ENCODE measurements at places on chromosomes 1 and 21. TPM values are rescaled to one million over a fixed set of nuclear protein-coding genes. Genes with fewer than 3 reads are reported as not detected.

DNA sequence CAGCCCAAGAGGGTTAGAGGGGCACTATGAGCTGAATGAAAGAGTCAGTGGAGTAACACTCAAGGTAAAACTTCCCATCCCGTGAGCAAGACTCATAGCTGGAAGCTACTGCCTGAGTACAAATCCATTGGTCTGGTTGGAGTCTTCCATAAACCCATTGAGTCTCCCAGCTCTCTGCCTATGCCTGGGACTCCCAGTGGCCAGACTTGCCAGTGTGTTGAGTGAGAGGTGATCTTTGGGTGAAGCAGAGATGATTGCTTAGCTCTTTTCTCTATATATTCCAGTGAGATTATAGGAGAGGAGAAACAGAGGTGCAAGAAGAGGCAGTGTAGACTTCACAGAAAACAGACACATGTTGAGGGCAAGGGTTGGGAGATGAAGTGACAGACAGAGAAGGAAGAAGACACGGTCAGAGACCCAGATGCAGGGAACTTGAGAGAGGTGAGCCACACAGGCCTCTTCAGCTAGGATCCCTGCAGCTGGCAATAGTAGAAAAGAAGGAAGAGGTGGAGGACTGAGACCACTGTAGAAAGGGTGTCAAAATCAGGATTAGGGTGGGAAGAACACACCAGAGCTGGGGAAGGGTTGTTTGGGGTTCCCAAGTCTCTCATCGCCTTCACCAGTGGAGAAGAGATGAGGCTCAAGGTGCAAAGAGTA, 3.7 kb downstream of the FOXD2 start:
- no peak for DNase-seq

DNA sequence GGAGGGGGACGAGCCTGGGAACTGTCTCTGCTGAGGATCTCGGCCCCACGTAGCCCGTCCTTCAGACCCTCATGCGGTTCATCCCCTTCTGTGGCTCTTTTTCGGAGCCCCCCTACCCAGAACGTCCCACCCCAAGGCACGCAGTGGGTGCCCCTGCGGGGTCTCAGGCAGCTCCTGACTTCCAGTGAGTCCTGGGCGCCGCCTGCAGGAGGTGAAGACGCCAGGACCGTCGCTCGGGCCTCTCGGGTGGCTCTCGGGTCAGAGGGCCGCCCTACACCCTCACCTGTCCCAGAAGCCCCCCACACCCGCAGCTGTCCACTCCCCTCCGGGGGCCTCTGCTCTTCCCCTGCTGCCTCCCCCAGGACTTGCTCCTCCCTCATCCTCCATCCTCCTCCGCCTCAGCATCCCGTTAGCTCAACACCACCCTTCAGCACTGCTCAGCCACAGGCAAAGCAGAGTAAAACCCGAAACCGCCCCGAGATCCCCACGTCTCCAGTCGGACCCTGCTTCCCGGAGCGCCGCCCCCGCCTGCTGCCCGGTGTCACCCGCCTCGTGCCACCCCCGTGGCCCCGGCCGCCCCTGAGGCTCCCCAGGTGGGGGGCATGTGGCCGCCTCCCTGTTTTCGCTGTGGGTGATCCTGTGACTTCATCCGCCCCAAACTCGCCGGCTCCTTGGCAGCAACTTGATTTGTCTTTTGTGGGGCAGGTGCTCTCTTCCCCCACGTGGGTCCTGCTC, 13.3 kb upstream of the POFUT2 start:
- DNase-seq = no peak

- no peak for DNase-seq
Observed at GRCh38 chr1:167629681-167630567, at the start of gene RCSD1. RCSD1 (plus strand) TSS chr1:167630232; CDS start chr1:167630424, 192 bp downstream.

DNA sequence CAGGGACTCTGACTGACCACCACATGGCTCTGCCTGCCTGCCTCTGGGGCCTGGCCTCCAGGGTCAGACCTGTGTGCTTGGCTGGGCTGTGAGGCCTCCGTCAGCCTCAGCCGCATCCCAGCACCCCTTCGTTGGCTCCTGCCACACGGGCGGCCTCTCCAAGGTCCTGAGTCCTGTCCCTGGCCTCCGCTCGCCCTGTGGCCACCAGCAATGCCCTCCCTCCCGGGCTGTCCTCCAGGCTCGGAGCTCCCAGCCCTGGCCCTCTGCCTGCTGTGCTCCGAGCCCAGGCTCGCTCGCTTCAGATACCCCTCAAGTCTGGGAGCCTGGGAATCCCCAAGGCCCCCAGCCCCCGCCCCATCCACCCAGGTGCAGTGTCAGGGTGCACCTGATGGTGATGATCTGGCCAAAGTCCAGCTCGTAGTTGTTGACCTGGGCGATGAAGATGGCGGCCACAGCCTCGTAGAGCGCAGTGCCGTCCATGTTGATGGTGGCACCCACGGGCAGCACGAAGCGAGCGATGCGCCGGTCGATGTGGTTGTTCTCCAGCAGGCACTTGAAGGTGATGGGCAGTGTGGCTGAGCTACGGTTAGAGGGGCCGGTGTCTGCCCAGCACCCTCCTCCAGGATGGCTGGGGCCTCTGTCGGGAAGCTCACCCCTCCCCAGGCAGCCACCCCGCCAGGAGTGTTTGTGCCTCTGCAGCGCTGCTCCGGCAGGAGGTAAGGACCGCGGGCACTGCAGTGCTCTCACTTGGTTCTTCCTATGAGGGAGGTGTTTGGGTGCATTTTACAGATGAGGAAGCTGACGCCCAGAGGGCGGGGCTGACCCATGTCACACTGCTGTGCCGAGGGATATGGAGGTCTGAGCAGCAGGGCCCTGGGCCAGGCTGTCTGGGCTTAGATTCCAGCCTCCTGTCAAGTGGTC, 28.5 kb downstream of the PODN start:
- DNase-seq = peak; percentile 71

DNA sequence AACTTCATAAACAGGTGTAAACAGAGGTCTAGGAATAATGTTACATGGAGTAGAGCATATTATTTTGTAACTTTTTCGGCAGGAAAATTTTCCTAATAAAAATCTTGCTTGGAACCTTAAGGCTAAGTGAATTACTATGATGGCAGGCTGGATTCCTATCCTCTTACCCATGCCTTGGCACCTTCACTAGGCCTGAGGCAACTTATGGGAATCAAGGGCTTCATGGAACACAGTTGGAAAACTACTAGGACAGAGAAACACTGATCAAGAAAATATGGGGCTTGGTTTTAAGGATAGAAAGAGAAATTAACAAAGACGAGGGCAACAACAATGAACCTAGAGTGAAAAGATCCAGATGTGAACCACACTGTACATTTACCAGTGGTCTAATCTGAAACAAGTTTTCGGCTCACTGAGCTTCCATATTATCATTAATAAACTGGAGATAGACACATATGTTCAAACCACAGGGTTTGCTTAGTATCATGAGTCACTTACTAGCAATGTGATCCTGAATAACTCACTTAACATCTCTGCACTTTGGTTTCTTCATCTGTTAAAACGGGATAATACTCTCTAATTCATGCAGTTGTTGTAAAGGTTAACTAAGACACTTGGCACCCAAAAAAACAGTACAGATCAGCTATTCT, 68.5 kb downstream of the GPATCH2 start:
- no peak for DNase-seq

DNA sequence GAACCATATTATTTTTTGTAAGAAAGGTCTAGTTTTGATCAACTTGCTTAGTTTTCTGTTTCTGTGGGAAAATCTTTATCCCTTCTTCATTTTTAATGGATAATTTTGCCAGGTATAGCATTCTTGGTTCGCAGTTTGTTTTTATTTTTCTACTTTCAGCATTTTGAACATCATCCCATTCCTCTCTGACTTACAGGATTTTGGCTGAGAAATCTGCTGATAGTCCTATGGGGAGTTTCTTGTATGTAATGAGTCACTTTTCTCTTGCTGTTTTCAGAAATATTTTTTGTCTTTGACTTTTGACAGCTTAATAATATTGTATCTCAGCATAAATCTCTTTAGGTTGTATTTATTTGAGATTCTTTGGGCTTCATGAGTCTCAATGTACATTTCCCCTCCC, 389.1 kb downstream of the PBX1 start:
- no peak for DNase-seq

- DNase-seq = no peak
Observed at GRCh38 chr1:82161700-82162141, 361.0 kb downstream of the ADGRL2 start.

DNA sequence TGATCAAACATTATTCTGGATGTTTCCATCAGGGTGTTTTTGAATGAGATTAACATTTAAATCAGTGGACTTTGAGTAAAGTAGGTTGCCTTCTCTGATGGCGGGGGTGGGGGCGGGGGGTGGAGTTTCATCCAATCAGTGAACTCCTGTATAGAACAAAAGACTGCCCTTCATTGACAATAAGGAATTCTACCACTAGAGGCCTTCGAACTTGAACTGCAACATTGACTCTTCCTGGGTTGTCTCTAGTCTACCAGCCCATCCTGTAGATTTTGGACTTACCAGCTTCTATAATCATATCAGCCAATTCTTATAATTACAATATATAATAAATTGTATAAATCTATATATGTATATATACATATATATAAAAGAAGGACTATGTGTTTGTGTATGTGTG, 520.4 kb upstream of the CXADR start:
- DNase-seq = no peak

DNA sequence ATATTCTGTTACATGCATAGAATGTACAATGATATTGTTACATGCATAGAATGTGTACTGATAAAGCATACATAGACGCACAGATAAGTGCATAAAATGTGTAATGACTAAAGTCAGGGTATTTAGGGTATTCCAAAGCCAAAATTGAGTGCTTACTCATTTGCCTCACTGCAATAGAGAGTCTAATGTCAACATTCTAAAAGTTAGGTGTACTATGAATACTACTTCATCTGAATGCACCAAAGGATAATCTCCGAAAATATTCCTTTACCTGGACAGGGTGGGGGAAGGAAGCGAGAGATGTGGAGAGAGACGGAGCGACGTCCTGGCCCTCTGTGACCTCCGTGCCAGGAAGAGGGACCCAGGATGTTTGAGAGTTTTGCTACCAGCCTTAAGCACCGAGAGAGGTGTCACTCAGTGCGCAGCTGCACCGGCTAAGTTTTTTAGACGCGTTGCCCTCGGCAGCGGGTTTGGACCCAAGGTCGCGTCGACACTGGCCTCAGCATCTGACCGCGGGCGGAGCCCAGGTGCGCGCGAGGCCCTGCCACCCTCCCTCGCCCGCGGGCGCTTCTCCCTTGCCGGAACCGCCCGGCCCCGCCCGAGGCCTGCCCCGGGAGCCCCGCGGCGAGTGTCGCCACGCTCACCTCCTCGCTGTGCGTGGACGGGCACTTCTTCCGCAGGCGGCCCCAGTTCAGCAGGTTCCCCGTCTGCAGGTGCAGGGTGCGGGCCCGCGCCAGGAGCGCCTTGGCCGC, 660 bp downstream of the GCLM start:
- no peak for DNase-seq

GRCh38 chr1:243596431-243597062, 253.5 kb downstream of the AKT3 start:
- DNase-seq = no peak

- DNase-seq = no peak
Observed at GRCh38 chr1:218466341-218467010, 121.3 kb downstream of the TGFB2 start.

- DNase-seq = no peak
Observed at GRCh38 chr1:17665950-17666720, 89.0 kb upstream of the ACTL8 start.

GRCh38 chr1:62263006-62263813, 56.0 kb downstream of the KANK4 start:
- DNase-seq = no peak

DNA sequence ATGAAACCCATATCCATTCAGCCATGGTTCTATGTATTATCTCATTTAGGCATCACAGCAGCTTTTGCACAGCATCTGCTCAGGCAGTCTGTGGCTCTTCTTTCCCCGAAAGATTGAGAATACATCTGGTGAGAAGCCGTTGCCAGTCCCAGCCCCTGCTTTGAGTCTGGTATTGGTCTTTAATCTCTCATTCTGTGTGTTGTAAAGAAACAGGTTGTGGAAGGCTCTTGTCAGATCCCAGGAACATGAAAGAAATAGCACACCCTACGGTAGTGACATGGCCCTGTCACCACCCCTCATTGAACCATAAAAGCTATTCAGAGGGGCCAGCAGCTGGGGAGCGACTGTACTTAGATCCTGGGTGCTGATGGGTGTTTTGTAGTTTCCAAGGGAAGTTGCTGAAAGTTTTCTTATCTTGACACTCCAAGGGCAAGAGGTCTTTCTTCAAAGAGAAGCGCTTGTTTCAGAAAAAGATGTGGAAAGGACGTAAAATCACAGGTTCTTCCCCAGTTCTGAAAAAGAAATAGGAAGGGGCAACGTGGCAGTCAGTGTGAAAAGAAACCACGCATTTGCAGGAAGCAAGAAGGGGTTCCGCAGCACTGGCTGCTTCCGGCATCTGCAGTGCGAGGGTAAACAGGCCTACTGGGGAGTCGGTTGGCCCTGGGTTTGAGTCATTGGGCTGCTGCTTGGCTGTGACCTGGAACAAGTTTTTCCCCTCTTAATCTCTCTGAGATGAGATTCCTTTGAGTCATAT, 145.0 kb downstream of the DHRS3 start:
- no peak for DNase-seq

- DNase-seq = peak; percentile 65
Observed at GRCh38 chr1:29271724-29272123, 35.4 kb downstream of the PTPRU start.

GRCh38 chr1:167488786-167489185, 29.5 kb downstream of the CD247 start:
- DNase-seq = no peak

DNA sequence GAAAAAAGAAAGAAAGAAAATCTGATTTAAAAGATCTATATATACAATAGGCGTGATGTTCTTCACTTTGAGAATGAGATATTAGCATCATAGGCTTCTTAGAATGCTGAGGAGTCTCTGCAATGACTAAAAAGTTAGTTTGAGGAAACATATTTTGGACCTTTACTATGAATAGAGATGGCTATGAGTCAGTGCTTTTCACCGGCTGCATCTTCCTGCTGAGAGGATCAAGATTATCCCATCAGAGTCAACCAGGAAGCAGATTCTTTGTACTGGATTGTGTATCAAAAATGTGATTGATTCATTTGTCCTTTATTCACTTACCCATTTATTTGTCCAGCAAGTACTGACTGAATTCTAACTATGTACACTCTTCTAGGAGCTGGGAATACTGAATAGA, 144.2 kb downstream of the KCNK2 start:
- DNase-seq = no peak

GRCh38 chr1:73839922-73840321, 358.1 kb downstream of the LRRIQ3 start:
- DNase-seq = no peak

- no peak for DNase-seq
Observed at GRCh38 chr1:59592924-59593323, 221.8 kb upstream of the HOOK1 start.

GRCh38 chr1:12001249-12001917, 17.9 kb upstream of the MIIP start:
- no peak for DNase-seq

Gene SPRR2A
- not detected for total RNA-seq

Gene C4BPB
- total RNA-seq = not detected

Gene LINGO4
- total RNA-seq = 0.33 TPM

Gene KRTAP13-1
- total RNA-seq = not detected

Gene CRABP2
- total RNA-seq = 2.5 TPM

Gene TCHHL1
- total RNA-seq = not detected

Gene CFHR5
- not detected for total RNA-seq

Measured in right atrium auricular region (tissue), 2 donors.